ENCODE measurements at places on chromosomes 6 and 20.

- no peak for DNase-seq
Measured at GRCh38 chr20:8456765-8457164, 324.7 kb downstream of the PLCB1 start.

- DNase-seq = no peak
Measured at GRCh38 chr6:168305096-168305749, 14.4 kb downstream of the DACT2 start.

DNA sequence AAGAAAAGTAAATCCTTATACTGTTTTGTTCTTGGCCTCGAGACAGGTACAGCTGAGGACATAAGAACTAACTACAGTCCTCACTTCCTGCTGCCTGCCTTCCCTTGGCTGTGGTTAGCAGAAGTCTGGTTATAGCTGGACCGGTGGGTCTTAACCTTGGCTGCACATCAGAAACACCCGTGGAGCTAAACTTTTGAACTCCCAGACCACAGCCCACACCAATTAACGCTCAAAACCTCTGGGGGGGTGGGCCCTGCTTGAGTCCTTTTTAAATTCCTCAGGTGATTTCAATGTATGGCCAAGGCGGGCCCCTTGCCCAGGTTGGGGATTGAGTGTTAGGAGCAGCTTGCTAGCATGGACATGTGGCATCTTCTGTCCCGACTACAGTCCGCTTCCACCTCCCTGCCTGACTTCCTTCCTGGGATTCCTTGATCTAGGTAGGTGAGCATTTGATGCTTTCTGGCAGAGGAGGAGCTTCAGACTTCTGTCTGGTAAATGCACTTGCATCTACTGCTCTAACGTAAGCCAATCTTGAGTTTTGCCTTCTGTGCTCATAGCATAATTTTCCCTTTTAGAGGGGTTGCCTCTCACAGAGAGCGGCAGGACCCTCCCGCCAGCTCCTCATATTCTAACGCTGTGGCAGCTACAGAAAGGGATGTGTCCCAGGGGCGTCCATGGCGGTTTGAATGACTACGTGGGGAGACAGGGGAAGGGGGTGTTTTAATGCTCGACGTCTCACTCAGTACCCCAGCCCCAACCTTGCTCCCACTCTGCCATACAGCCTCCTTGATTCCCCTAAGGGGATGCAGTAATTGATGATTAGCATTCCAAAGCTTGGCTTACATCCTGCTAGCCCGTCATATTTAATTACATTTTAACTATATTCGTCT is 390.1 kb downstream of the ZFAND3 start:
- DNase-seq = peak; percentile 52

GRCh38 chr6:88920774-88921733 is 42.4 kb downstream of the RNGTT start:
- no peak for DNase-seq

DNA sequence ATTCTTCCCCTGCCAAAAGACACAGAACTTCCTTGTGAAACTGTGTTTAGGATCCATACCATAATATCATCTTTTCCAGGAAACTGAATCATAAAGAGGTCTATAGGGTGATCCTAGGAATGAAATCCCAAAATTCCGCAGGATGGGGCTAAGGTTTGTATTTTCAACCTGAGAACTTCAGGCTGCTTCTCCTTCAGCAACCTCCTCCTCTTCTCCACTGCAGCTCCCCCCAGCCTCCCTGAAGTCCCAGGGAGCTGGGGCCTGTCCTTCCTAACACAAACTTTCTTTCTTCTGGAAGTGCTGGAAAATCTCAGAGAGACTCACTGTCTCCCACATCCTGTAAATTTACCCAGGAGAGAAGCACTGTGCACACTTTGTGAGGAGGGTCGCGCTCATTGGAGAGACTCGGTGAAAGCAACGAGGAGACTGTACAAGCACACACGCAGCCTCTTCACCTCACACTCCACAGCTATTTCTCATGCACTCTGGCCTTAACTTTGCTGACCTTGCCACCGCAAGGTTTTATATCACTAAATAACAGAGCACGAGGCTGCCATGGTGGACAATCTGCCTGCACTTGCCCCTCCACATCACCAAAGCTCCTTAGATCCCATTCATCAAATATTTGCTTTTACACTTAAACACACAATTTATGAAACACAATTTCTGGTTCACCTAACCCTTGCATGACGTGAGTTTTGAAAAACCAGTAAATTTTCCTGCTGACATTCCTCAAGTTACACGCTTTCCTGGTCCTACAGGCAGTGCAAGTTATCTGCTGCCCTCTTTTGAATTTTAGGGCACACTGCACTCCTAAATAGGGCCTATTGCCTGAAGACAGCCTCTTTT is 14.3 kb downstream of the ID4 start:
- no peak for DNase-seq

DNA sequence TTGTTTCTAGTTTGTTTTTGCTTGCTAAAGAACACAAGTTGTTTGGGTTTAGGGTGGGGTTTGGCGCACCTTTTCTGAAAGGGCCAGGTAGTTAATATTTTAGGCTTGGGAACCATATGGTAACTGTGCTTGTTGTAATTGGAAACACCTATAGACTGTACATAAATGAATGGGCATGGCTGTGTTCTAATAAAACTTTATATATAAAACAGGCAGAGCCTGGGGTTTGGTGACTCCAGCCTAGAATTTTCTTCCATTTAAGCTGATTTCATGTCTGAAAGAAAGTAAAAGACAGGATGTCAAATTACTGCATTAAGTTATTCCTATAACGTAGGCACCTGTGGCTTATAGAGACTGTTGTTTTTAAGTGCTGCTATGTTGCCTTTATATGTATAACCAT is 36.1 kb upstream of the MAPK13 start:
- DNase-seq = no peak

DNA sequence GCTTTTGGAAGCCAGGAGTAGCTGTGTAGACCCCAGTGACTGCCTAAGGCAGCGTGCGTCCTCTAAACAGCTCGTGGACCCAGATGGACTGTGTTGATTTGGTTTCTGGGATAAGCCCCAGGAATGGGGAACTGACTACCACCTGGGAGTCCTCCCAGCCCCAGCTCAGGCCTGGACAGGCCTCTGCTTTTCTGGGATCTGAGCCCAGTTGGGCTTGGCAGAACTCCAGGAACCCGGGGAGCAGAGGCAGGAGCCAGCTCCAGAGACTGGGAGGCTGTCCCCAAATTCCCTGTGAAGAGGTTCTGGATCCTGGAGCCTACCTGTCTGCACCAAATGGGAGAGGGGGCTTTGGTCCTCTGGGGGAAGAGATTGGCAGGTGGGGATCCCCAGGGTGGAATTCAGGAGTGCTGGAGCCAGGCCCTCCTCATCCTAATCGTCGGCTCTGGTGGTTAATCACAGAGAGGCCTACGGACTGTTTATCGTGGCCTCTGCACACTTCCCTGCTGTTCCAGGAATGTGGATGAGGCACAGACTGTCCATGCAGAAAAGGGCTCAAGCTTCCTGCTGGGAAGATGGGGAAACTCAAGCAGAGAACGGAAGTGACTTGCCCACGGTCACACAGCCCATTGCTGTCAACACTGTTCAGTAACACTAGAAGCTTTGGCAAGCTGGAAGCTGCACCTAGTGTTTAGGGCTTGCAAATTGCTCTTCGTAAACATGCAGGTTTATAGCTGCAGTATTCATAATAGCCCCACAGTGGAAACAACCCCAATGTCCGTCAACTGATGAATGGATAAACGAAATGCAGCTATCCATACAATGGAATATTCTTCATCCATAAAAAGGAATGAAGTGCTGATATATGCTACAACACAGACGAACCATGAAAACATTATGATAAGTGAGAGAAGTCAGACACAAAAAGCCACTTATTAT is 100.6 kb downstream of the KCNB1 start:
- DNase-seq = no peak

GRCh38 chr6:34374508-34374907 is 18.0 kb downstream of the NUDT3 start:
- DNase-seq = no peak

DNA sequence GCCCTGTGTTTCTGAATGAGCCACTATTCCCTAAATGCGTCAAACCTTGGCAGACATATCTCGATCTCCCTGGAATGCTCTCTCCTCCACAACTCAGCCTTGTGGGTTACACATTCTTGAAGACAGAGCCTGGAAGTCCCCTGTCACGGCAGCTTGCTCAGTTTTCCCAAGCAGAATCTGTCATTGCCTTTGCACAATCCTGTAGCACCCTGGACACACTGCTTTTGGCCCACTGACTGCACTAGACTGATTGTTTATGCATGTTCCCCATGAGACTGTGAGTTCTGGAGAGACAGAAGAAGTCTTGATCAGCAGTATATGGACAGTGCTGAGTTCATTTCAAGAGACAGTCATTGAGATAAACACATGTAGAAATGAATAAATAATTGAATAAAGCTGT is 406.7 kb downstream of the CD83 start:
- DNase-seq = no peak

GRCh38 chr20:52312132-52312729 is 120.7 kb upstream of the ZFP64 start:
- no peak for DNase-seq

DNA sequence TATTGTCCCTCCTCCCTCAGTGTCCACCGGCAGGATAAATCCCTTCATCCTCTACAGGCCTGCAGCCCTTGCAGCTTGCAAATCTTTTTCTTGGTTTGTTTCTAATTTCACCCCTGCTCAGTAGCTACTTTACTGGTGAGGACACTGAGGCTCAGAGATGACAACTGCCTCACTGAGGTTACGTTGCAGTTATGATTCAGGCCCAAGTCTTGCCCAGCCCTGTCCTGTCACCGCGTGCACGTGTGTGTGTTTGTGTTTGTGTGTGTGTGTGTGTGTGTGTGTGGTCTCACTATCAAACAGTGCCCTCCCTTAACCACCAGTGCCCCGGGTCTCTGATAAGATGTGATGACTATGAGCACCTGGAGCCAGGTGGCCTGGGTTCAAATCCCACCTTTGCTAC is 21.1 kb downstream of the FAM110A start:
- no peak for DNase-seq

- DNase-seq = no peak
Measured at GRCh38 chr6:20463396-20463795, 61.7 kb downstream of the E2F3 start.

- DNase-seq = no peak
Measured at GRCh38 chr6:138052783-138053182, 54.4 kb downstream of the PERP start.

GRCh38 chr6:52504782-52505136 is 72.1 kb downstream of the TRAM2 start:
- DNase-seq = no peak

DNA sequence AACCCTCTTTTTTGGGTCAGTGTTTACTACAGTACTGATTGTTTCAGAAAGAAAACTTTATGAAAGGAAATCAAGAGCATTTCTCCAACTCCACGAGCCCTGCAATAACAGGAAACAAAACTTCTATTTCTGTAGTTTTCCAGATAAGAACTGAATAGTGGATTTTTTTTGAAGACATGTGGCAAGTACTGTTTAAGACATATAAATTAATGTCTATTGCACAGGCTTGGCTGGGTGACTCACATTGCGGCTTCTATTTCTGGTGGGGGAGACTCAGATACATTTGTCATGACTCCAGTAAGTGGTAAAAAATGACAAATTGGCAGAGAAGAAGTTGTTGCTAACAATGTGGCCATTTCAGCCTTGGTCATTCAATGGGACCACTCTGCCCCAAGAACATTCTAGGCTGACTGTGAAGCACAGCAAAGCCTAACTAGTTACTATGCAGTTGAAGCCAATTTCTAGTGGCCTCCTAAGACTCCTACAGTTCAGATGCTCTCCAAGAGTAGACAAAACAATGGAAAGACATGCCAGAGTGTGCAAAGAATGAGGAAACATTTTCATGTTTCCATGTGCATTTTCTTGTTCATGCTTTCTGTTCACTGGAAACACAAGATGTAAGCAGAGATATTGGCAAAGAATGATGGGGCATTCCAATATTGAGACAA is 200.9 kb downstream of the EDN1 start:
- DNase-seq = no peak

GRCh38 chr6:41573276-41573675 is 27.1 kb downstream of the FOXP4 start:
- DNase-seq = no peak

GRCh38 chr6:149831308-149831820 is 32.8 kb downstream of the LRP11 start:
- DNase-seq = no peak
